Progenitor cell of endocrine pancreas (in vitro differentiated cells): ENCODE measurements at places on chromosomes 5 and 9. TPM values are rescaled to one million over a fixed set of nuclear protein-coding genes. Genes with fewer than 3 reads are reported as not detected.

FREM1 gene
- total RNA-seq, result 11.4 and 13.2 TPM in 2 replicates

DNA sequence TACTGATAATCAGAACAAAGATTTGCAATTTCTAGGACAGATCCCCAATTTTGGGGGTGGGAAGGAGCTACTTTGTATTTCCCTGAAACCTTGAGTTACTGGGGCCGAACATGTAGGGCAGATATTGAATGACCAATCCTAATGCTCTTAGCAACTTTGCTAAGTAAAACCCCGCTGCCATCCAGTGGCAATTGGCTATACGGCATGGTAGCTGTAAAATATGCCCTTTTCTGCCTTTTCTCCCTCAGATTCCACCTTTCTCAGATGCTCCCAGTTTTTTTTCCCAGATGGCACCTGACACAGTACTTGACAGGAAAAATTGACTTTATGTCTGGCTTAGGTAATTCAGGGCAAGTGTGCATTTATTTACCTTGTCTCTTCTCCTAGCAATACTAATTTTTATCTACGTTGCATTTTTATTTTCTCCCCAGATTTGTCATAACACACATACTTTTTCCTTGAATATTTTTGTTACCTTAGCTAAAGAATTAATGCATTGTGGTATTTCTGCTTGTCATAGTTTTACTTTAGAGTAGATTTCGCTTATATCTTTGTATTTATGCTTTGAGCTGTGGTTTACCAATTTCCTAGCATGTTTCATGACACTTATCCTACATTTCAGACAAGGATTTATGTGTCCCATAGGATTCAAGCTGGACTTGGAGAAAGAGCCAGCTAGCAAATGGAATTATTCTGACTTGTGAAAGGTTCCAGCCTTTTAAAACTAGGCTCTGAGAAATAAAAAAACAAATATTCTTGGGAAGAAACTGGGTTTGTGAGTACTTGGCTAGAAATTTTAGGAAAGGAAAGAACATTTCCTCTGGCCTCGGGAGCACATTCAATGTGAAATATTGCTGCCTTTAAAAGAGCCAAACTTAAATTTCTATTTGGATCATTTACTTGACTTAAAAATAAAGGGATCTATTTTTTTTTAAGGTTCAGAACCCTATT, 37.4 kb downstream of the PIK3R1 start:
- DNase-seq, result peak; percentile 33

FAT2 gene
- total RNA-seq, result 0.05 and 0.07 TPM in 2 replicates

DNA sequence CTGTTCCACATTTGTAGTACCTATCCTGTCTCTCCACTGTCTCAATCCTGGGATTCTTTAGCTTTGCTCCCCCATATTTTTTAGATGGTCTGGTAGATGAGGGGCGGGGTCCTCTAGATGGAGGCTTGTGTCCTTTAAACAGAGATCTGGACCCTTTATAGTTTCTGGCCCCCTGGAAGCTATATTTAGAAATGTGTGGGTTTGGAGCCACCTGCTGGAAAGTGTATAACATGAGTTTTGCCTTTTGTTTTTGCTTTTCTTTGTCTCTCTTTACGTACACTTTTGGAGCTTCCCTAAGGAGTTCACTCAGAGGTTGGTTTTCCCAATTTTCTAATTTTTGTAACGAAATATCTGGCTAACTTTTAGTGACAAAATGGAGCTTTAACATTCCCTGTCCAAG, 110.7 kb downstream of the CFAP95 start:
- DNase-seq, result no peak

- DNase-seq, result no peak
Measured at GRCh38 chr5:60340965-60341471, 358.9 kb downstream of the DEPDC1B start.

- no peak for DNase-seq
Measured at GRCh38 chr5:173328844-173329490, 753 bp upstream of the STC2 start.
